Right ventricle myocardium superior (tissue), 1 donor: ENCODE measurements at places on chromosomes 7 and 10. TPM values are rescaled to one million over a fixed set of nuclear protein-coding genes. Genes with fewer than 3 reads are reported as not detected.

DNA sequence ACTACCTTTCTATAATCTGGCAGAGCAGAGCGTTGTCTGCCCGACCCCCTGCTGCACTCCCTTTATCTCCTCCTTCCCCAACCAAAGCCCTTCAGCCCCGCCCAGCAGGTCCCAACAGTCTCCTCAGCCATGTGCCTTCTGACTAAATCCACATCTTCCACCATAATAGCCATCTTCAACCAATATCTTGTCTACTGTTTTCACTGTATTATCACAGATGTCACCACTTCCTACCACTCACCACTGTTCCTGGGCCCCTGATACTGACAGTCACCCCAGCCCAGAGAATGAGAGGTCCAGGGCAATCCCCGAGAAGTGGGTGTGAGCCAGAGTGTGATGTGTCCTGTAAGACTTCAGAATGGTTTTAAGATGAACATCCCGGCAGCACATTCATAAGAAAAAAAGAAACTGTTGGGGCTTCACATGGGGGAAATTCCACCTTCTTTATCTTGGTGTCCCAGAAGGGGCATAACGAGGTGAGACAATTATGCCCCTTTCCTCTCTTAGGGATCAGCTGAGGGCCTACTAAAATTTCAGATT lies 25.3 kb downstream of the CCDC6 start:
- DNase-seq: no peak

DNA sequence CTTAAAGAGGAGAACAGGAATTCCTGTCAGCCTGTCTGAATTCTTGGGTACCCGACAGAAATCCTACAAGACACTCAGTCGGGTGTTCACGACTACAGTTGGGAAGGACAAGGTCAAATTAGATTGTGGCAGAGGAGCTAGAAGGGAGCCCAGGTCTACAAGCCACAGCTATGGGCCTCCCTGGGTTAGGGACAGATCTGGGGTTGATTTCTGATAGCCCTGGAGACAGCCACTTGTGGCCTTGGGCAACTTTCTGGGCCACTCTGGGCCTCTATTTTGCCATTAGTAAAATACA lies 39.7 kb upstream of the ANTXRL start:
- no peak for DNase-seq

DNA sequence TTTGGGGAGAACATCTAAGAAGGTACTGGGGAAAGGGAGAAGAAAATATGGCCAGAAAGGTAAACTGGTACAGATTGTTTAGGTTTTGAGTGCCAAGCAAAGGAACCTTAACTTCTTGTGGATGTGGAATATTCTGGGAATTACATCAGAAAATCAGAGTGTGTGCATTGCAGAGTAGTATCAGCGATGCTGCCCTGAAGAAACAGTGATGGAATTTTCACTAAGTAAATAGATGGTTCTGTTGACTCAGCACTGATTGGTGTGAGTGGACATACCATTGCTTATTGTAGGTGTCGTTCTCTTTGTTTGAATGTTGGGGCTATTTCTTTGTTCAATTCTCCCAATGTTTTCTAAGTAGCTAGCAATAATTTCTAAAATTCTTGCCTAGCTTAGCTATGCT lies 24.4 kb upstream of the AKR1B1 start:
- no peak for DNase-seq

DNA sequence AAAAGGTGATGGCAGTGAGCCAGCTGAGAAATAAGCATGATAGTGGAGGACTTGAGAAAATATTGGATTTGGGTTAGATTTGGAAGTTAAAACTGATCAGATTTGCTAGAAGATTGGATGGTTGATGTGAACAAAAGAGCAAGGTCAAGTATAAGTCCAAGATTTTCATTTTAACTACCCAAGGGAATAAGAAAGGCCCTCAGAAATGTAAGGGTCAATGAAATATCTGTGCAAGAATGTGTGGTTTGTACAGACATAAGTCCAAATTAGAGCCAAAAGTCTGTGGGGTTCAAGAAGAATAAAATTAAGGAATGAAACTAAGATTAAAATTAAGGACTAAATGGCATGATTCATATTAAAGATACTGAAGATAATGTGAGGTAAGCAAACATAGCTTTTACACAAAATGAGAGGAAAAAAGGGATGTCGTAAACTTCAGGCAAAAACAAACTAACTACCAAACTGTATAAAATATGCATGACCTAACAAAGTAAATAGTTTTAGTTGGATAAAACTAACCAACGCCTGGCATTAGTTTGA lies 78.4 kb upstream of the CACNA2D1 start:
- DNase-seq: no peak

GRCh38 chr7:7702826-7703225 lies 15.6 kb downstream of the RPA3 start:
- DNase-seq: no peak

- DNase-seq: no peak
These were observed 16.8 kb upstream of the GIMAP6 start for GRCh38 chr7:150649080-150649385.

DNA sequence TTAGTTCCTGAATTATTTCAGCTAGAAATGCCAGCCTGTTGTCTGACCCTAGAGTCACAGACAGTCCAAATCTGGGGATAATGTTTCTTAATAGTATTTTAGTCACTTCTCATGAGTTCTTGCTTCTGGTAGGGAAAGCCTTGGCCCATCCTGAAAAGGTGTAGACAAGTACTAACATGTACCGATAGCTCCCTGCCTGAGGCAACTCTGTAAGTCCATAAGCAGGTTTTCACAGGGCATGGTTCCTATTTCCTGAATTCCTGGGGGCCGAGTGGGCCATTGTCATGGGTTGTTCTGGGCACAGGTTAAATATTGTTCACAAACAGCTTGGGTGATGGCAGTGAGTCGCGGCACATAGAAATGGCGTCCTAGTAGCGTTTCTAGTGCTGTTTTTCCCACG lies 3.1 kb upstream of the ZNF117 start:
- no peak for DNase-seq

DNA sequence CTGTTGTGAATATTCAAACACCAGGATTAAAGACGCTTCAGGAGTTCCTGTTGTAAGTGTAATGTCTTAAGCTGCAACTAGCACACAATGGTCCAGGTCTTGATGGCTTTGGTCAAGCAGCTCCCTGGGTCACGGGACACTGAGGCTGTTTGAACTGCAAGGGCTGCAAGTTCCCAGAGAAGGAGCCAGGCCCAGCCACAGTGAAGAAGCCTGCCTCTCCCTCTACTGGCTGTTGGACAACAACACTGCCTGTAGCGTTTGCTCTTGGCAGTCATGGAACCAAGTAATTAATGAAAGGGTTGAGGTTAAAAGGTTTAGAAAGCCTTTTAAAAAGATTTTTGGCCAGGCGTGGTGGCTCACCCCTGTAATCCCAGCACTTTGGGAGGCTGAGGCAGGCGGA lies 31.9 kb upstream of the GUSB start:
- peak; percentile 46 for DNase-seq

- DNase-seq: no peak
These were observed 2.6 kb downstream of the PRPF18 start for GRCh38 chr10:13589316-13589715.

DNA sequence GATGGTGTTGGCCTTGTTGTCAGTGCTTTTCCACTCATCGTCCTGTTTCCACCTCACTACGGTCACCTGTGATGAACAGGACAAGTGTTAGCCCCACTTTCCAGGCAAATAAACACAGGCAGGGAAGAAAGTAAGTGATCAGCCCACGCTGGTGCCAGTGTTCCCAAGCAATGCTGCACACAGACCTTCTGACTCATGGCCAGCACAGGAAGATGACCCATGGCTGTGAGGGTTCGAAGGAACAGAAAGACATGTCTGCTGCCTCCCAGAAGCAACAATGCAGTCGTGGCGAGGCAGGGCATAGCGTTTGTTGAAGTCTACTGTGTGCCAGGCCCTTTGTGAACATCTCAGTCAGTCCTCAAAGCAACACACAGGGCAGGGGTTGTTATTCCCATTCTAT lies 35.7 kb downstream of the SLC29A3 start:
- no peak for DNase-seq

CYP3A5 gene
- total RNA-seq: not detected

PRSS37 gene
- total RNA-seq: not detected

FBXL13 gene
- 0.51 TPM for total RNA-seq

FAM241B gene
- total RNA-seq: 3.3 TPM
